Stimulated activated CD8-positive, alpha-beta memory T cell treated with anti-CD3 and anti-CD28 coated beads, Interleukin-12 subunit alpha, Interleukin-12 subunit beta, amount 100 ng/mL, for 1 hour (primary cell): ENCODE measurements at places on chromosomes 6 and 20.

DNA sequence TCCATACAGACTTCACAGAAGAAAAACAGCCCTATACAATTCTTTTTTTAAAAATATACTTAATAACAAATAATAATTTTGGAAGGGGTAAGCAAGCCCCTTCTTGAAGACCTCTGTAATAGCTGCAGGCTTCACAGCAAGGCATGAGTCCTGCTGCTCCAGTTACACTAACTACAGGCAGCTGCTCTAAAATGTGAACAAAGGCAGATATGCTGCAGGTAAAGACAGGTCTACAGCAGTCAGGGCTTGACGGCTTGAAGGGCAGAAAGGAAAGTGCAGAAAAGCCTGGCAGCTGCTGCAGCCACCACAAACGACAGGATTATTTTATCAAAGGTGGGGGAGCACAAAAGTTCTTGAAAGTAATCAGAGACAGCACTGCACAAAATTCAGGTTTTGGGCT is 11.3 kb downstream of the FAXC start:
- no peak for DNase-seq

DNA sequence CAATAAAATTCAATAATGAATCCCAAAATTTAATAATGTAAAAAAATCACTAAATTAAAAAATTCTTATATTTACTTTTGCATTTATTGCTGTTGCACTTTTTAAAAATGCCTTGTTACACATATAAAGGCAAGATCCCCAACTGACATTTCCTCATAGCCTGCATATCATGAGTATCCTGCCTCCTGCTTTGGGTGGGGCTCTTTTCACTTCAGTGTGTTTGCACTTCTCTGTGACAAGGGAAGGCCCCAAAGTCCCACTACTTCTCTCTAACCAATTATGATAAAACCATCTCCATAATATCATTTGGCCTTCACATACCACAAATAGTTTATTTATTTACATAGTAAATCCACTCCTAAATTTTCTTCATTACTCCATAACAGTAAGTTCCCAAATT is 446.1 kb upstream of the MARCKS start:
- no peak for DNase-seq

GRCh38 chr6:7268816-7269555 is 44.0 kb downstream of the SSR1 start:
- no peak for DNase-seq

GRCh38 chr6:152356662-152357061 is 280.5 kb downstream of the SYNE1 start:
- no peak for DNase-seq

DNA sequence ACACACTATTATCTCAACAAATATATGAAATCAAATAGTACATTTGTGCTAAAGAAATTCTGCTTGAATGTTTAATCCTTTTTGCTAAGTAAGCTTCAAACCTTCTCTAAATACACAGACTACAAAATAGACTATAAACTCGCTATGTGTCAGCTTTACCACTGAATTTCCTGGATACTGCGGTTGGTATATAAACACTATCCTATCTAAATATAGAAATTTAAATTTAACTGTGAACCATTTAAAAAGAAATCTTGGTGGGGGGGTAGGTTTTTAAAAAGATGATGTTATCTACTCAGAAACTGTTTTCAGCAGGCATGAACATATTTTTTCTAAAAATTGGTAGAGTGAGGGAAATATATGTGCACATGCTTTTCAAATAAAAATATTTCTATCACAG is 306.5 kb upstream of the RUNX2 start:
- DNase-seq, result no peak

DNA sequence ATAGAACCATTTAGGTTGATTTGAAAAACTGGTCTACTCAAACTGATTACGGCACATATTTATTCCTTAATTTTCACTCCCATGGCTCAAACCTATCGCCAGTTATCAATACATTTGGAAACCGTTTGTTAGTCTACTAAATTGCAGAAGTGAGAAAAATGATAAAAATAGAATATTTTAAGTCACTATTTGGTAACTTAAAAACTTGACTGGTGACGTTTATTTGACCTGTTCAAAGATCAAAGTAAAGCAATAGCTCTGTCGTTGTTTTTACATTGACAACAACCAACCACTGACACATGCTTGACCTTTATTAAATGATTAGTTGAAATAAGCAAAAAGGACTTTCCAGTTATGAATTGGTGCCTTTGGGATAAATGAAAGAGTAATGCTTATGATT is 402.9 kb upstream of the MAP3K7 start:
- DNase-seq, result no peak

GRCh38 chr6:63804381-63804956 is 168.9 kb downstream of the PHF3 start:
- no peak for DNase-seq

GRCh38 chr6:149440735-149441671 is 40.9 kb downstream of the SUMO4 start:
- DNase-seq, result no peak

- no peak for DNase-seq
These were observed 239.7 kb upstream of the GMDS start for GRCh38 chr6:2485116-2485515.

DNA sequence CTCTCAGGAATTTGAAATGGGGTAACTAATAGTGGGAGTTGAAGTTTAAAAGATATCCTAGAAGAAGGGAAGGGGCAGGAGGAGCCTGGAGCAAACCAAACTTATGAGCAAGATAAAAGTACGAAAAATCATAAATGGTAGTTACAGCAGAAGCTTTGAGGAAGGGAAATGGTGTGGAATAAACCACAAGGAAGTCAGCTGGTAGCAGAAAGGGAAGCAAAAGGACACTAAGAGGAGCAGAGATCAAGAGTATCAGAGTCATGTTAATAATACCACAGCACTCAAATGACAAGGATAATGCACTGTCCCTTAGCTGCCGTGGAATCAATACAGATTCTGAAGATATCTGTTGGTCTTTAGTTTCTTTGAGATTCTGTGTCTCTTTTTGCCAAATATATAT is 44.9 kb upstream of the CCDC28A start:
- no peak for DNase-seq

- DNase-seq, result no peak
These were observed 41.3 kb downstream of the FRK start for GRCh38 chr6:116019428-116019827.

GRCh38 chr20:53489528-53489927 is 104.1 kb downstream of the ZNF217 start:
- DNase-seq, result no peak

- DNase-seq, result no peak
These were observed 7.9 kb downstream of the COL9A3 start for GRCh38 chr20:62824476-62825332.

DNA sequence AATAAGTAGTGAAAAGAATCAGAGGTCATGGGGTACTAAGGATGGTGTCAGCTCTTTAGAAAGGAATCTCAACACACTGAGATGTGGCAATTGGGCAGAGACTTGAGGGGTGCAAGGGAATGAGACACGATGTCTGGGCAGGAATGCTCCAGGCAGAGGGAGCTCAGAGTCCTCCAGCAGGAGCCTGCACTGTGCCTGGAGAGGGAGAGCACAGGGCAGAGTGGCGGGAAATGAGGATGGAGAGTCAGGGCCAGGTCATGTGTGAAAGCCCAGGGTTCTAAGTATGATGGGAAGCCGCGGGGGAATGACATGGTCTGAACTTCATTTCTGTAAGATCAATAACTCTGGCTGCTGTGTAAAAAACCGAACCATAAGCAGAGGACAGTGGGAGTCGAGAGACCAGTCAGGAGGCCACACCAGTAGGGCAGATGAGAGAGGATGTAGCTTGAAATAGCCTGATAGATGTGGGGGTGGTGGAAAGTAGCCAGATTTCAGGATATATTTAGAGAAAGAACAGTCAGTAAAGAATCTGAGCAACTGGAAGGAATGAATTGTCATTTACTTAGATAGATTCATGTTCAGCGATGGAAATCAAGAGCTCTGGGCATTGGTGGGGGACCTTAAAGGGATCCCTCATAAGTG is 133.4 kb upstream of the DTNBP1 start:
- no peak for DNase-seq

- no peak for DNase-seq
These were observed 102.4 kb downstream of the FOXF2 start for GRCh38 chr6:1491591-1492319.

GRCh38 chr20:49445176-49445575 is 37.3 kb downstream of the KCNB1 start:
- DNase-seq, result no peak

DNA sequence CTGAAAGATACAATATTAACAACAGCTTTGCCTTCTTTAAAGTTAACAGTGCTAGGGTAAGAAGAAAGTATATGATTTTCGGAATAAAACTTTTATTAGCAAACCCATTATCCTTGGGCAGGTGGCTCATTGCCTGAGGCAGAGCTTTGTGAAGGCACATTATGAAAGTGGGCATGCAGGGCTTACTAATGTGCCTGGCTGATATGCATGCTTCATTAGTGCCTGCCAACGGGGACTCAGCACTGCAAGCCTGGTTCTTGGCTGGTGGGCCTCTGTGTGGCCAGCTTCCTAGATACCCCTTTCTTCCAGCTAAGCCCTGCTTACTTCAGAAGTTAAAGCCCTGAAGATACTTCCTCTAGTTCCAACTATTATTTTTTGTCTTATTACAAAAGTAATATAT is 481.6 kb downstream of the ADGRB3 start:
- DNase-seq, result no peak

- DNase-seq, result no peak
These were observed 312.3 kb downstream of the HAO1 start for GRCh38 chr20:7627734-7628663.

GRCh38 chr20:26154224-26154623 is 457.6 kb upstream of the ZNF337 start:
- DNase-seq, result no peak

DNA sequence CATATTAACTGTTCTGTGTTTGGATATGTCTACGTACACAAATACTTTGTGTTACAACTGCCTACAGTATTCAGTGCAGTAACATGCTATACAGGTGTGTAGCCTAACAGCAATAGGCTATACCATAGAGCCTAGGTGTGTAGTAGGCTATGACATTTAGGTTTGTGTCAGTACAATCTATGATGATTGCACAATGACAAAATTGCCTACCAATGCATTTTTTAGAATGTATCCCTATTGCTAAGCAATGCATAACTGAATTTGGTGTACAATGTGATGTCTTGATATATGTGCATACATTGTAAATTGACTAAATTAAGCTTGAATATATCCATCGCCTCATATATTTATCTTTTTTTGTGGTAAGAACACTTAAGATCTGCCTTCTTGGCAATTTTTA is 48.9 kb downstream of the C6orf118 start:
- DNase-seq, result no peak

GRCh38 chr6:151180330-151181048 is 59.3 kb upstream of the AKAP12 start:
- no peak for DNase-seq

- DNase-seq, result no peak
These were observed 248.8 kb upstream of the PRND start for GRCh38 chr20:4472906-4473305.

- peak; percentile 8 for DNase-seq
These were observed 17.6 kb downstream of the PLAGL2 start for GRCh38 chr20:32189691-32190615.

DNA sequence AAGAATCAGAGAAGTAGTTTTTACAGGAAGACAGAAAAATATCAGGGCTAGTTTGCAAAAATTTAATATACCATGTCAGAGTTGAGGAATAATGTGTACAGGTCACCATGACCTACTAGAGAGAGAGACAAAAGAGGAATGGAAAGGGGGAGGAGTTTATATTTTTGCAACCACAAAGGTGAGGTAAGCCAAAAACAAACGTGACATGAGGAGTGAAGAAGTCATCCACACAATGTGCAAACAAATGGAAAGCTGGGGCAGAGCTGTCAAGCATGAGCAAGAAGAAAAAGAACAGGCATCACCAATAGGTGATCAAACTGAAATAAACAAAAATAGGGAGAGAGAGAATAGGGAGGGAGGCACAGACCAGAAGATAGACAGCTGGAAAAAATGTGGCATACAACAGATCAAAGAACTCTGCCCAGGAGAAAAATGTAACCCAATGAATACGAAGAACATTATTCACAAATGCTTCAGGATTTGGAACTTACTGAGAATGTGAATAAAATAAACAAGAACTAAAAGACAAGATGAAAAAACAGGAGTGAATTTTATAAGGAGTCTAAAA is 15.5 kb downstream of the RARS2 start:
- no peak for DNase-seq

DNA sequence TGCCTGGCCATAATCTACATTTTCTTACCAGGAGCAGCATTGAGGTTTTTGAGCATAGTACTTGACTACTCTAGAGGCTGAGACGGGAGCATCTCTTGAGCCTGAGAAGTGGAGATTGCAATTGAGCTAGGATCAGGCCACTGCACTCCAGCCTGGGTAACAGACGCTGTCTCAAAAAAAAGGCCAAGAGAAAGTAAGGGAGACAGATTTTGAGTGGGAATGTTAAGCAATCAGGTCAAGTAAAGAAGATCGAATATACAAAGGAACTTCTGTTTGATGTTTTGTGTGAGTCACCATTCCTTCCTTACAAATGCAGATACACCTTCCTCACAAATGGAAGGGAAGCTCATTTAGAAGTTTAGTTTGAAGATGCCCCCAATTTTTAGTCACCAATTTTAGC is 4.4 kb downstream of the PNRC1 start:
- no peak for DNase-seq

DNA sequence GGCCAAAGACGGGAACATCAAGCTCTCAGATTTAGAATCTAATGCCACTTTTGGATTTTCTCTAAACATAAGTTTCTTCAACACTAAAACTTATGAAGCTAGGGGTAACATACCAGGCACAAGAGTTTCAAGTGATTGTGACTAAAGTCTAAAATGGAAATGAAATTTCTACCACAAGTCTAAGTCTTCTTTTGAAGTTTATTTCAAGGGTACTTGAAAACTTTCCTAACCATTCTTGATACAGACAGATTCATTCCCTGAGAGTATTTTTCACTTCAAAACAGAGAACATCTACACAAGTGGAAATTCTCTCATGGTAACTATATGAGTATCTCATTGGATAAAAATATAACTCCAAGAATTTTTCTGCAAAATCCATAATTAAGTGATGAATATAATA is 56.2 kb downstream of the BTBD9 start:
- no peak for DNase-seq

GRCh38 chr20:44702776-44703175 is 12.4 kb upstream of the CCN5 start:
- no peak for DNase-seq

DNA sequence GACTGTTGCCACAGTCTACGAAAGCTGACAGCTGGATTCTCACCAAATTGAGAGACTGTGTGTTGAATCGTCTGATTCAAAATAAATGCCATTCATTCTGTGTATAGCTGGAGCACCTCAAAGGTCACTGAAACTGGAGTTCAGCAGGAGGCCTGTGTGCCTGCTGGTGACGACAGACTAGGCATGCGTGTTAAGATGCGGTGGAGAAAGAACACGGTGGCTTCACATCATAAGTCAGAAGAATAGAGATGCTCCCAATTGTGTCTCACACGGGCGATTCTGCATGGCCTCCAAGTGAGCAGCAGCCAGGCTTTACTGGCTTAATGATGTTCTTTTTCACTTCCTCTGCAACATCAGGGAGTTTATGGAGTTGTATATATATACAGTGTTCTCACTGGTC is 32.3 kb downstream of the SNHG17 start:
- DNase-seq, result no peak
